ENCODE measurements at places on chromosomes 13 and 19.

DNA sequence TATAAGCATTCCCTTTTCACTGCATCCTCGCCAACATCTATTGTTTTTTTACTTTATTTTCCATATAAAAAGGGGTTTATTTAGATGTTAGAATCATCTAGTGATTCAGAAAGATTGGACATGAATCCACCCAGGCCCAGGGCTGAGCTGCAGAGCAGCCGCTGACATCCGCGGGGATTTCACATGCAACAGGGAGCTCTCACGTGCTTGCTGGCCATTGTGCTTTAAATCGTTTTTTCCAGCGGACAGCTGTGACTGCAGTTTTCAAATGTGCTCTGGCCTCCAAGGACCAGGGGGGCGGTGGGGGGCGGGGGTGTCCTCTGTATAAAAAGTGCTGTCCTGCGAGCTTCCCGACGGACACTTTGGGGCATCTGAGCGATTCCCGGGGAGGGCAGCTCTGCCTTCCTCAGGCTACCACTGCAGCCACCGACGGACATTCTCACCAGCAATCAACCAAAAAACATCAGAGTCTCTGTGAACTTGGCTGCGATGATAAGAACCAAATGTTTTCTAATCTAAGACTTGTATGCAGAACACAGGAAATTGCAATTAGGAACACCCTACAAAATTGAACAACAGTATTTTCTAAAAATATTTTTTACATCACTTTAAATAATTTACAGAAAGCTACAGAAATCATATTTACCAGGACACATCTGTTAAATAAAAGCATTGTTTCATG, 12.6 kb downstream of the RB1 start:
- no peak for DNase-seq

GRCh38 chr19:47490847-47491246, 6.8 kb upstream of the KPTN start:
- no peak for DNase-seq

GRCh38 chr19:47603706-47604565, 5.0 kb upstream of the BICRA start:
- no peak for DNase-seq

- DNase-seq, result no peak
Observed at GRCh38 chr13:87961546-87961945, 290.4 kb downstream of the SLITRK5 start.

- DNase-seq, result peak; percentile 94
Observed at GRCh38 chr19:38617764-38618589, at the start of gene MAP4K1. Gene MAP4K1 (minus strand): TSS chr19:38617953. CDS start chr19:38617895, 58 bp downstream.

DNA sequence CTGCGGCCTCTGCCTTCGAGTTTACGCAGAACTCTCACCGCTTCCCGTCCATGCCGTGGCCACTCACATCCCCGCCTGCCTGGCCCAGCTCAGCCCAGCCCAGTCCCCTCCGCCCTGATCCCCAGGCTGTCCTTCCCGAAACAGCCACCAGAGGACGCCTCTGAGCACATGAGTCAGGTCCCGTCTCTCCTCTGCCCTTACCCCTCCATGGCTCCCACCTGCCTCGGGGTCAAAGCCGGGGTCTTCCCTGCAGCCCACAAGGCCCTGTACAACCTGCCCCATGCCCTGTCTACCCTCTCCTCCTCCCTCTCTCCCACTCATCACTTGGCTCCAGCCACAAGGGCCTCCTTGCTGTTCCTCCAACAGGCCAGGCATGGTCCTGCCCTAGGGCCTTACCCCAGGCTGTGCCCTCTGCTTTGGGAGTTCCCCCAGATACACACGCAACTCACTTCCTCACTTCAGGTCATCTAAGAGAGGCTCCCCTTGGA, 8.1 kb upstream of the SEMA6B start:
- no peak for DNase-seq

GRCh38 chr13:96817336-96817941, 176.8 kb downstream of the OXGR1 start:
- no peak for DNase-seq

DNA sequence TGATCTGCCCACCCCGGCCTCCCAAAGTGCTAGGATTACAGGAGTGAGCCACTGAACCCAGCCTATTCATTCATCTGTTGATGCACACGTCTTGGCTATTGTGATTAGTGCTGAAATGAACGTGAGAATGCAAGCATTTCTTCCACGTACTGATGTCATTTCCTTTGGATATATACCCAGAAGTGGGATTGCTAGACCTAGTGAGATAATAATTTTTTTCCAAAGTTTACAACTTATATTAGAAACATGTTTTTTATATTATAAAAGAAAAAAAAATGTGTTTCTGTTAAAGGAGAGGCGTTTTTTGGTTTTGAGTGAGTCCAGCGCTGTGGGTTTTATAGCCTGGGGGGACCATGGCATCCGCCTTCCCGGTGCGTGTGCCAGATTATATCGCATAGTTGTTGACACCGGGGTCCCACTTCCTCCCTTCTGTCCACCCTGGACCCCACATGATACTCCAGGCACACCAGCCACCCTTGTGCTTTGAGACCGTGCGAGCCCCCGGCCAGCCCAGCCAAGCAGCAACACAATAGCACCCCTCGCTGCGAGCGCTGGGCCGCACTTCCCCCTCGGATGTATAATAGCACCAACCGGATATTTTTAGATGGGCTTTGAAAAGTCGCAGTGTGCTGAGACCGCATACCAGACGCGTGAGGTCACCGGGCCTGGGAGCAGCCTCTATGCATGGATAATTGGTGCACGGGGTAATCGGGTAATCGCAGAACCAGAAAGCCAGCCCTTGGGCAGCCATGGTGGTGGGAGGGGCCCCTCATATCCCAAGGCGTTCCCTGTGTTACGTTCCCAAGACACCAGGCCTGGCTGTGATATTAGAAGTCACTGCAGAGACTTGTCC, 59.6 kb downstream of the MYO9B start:
- peak; percentile 73 for DNase-seq

DNA sequence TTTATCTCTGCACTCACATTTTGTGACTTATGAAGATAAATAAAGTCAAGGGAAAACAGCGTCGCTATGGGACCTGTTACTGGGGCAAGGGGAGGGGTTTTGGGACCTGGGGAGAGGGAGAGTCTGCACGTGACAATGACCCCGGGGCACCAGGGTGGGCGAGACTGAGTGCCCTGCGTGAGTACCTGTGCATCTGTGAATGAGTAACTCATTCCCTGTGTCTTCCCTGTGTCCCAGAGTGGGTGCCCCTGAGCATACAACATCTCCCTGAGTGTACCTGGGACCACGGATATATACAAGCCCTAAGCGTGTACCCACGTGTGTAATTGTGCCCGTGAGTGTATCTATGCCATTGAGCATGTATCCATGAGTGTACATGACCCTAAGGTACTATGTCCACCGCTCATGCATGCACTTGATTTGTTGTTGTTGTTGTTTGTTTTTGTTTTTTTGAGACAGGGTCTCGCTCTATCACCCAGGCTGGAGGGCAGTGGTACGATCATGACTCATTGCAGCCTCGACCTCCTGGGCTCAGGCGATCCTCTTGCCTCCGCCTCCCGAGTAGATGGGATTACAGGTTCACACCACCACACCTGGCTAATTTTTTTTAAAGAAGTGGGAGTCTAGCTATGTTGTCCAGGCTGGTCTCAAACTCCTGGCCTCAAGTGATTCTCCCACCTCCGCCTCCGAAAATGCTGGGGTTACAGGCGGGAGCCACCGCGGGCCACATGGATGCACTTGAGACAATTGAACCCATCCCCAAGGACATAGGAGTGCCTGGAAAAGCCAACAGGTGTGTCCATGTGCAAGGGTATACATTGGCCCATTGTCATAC, 645 bp upstream of the TRAPPC5 start:
- no peak for DNase-seq

DNA sequence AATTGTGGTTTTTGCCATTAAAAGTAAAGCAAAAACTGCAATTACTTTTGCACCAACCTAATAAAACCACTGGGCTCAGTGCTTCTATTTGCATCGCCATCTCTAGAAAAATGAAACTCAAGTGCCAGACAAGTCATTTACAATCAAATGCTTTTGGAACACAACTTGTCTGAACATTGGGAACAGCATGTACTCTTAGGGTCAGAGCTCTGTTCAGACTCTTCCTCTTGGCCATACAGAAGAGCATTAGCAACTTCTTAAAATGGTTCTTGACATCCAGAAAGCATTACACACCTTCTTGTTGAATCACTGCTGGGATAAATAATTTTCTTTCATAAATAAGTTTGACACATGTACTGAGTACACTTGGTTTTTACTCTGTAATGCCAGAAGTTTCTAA, 272.5 kb downstream of the DCLK1 start:
- DNase-seq, result no peak

DNA sequence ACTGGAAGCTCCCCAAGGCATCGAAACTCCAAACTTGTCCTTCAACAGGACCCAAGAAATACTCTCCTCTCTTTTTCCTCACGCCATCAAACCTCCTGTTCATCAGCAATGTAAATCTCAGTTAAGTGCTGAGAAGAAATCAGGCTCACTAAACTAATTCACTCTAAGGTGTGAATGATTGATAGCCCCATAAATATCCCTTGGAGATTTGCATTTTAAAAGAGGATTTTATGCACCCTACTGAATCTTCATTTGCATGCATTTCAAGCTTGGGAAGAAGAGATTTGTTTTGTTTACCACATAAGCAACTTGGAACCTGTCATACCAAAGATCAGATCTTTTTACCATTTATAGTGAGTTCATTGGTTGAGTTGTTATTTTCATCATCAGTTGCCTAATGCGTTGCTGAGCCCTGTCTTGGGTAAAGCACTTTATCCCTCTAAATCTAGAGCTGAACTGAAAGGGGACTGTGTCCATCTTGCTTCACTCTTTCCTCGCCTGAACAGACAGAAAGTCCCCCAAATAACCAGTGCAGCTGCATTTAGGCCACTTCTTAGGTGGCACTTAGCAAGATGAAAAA, 40.2 kb upstream of the GSX1 start:
- DNase-seq, result no peak
